Kidney (tissue), 22 donors: ENCODE measurements at places on chromosomes 4 and X. TPM values are rescaled to one million over a fixed set of nuclear protein-coding genes. Genes with fewer than 3 reads are reported as not detected.

The WDR17 gene
- 6.4 TPM for total RNA-seq

The GPC4 gene
- 70.3 TPM for total RNA-seq

The MAGED2 gene
- 185 TPM for total RNA-seq

The NSUN7 gene
- 7.6 TPM for total RNA-seq

The ASB12 gene
- not detected for total RNA-seq

The GPM6B gene
- total RNA-seq, result 16.0 TPM

The AADAT gene
- total RNA-seq, result 2.6 TPM

The LONRF3 gene
- total RNA-seq, result 5.5 TPM

The PPBP gene
- total RNA-seq, result not detected

The GABRG1 gene
- not detected for total RNA-seq

The PGM2 gene
- 30.7 TPM for total RNA-seq

The RBMX2 gene
- 16.0 TPM for total RNA-seq

The NHSL2 gene
- 10.8 TPM for total RNA-seq

The NEK1 gene
- 15.3 TPM for total RNA-seq

The TASL gene
- total RNA-seq, result 1.8 TPM

The GPRASP1 gene
- total RNA-seq, result 8.1 TPM

The CLDN34 gene
- 0.50 TPM for total RNA-seq

The SPANXA1 gene
- total RNA-seq, result not detected

The GPR173 gene
- total RNA-seq, result 5.4 TPM

The JADE1 gene
- 119 TPM for total RNA-seq

The RRH gene
- total RNA-seq, result 0.44 TPM

The FAM241A gene
- total RNA-seq, result 2.9 TPM
